ENCODE measurements at places on chromosomes 4 and X. TPM values are rescaled to one million over a fixed set of nuclear protein-coding genes. Genes with fewer than 3 reads are reported as not detected.

DNA sequence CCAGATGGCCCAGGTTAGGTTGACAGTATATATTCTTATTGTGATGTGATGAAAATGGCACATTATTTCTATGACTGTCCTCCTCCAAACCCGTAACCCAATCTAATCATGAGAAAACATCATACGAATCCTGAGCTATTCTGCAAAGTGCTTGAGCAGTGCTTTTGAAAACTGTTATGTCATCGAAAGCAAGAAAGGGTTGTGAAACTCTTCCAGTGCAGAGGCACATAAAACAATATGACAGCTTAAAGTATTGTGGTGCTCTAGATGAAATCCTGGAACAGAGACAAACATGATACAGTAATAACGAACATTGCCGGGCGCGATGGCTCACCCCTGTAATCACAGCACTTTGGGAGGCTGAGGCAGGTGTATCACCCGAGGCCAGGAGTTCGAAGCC is 1648.0 kb downstream of the STIM2 start:
- DNase-seq, result peak; percentile 7

- no peak for DNase-seq
These were observed 327.9 kb downstream of the CXXC4 start for GRCh38 chr4:104166749-104167148.

- DNase-seq, result peak; percentile 48
These were observed 19.9 kb downstream of the COPS4 start for GRCh38 chr4:83054928-83055327.

DNA sequence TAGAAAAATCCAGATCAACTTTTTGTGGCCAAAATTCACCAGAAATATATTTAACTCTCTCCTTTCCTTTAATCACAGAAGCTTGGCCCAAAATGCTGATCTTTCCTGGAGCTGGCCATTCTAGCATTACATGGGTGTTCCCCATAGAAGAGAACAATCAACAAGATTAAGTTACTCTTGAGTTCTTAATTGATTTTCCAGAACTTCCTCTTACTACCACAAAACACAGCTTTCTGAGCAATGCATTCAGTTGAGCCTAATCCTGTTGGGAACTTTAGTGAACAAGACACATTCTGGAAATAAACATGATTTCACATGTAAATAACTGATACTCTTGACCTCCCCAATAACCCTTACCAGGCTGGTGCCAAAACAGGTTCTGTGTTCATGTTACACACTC is 45.4 kb upstream of the STIM2 start:
- no peak for DNase-seq

DNA sequence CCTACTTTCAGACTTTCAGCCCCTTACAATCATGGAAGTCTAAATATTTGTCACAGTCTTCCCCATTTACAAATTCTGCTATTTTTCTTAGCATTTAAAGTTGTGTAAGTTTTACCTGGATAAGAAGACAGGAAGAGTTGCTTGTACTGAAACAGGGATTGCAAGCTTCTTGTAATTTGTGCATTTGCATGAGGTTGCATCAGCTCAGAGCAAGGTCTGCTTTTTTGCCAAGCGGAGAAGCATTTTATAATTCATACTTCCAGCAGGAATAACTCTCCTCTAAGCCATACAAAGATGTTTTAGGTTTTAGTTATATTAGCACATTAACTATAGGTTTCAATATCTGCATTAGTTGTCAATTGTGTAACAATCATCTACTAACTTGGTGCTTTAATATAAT is 922.0 kb upstream of the PABPC4L start:
- no peak for DNase-seq

DNA sequence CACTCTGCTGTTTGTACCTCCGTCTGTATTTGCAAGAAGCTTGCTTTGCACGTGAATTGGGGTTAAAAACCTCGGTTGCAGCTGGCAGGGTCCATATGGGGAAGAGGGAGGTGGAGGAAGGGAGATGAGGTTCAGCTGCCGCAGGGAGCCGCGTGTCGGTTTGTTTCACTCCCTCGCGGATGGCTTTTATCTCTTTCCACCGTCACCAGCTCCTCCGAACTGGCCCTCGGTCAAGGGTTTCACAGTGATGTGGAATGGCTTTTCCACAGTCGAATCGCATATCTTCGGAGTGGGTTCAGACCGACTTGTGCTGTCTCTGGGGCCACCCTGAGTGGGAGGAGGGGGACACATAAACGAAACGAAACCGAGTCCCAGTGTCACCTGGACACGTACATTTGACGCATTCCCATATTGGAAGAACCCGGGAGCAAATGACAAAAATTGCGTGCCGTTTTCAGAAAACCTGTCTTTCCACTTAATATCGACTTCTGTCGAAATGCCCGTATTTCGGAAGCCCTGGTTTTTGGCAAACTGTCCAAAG is 929 bp downstream of the ZBTB33 start:
- peak; percentile 65 for DNase-seq

DNA sequence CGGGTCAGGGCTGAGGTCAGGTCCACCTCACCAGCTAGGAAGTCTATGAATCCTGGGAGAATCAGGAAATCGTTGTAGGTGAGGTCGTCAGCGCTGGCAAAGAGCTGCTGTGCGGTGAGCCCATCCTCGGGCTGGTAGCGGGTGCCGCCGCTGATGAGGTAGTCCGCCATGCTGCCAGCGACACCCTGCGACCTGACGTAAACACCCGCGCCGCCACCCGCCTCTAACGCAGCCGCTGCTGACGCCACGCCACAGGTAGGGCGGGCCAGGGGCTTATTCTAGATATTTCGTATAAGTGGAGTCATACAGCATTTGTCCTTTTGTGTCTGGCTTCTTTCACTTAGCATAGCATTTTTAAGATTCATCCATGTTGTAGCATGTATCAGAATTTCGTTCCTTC is 220.2 kb upstream of the ATP6AP2 start:
- DNase-seq, result no peak

- peak; percentile 20 for DNase-seq
These were observed 115.7 kb upstream of the TEX13C start for GRCh38 chrX:125203737-125204578.

GRCh38 chr4:75718529-75718928 is 5.8 kb upstream of the USO1 start:
- no peak for DNase-seq

DNA sequence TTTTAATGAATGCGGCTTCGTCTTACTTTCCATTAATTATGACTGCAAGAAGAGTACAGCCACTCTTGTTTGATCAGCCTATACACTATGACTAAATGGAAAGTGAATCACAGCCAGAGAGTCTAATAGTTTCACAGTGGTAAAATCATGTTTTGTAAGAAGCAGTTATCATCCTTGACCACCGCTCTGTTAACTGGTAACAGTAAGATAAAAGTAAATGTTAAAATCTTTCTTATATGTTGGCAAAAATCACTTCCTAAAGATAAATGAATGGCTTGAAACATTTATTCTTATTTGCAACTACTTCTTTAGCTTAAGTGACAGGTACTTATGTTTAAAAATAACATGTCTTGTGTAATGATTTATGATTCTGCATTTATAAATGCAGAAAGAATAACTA is 13.2 kb downstream of the GALNT7 start:
- DNase-seq, result peak; percentile 80

DNA sequence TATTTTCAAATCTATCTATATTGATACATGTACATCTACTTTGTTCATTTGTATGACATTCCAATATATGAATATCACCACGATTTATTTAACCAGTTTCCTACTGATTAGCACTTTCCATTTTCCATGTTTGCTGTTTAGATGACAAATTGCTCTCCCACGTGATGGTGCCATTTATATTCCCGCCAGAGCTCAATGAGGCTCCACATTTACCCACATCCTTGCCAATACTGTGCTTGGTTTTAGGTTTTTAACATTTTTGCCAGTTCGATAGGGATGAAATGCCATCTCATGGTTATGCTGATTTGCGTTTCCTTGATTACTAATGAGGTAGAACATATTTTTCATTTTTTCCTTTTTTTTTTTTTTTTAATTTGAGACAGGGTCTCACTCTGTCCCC is 86.7 kb upstream of the TRIM2 start:
- DNase-seq, result no peak

The FBXL5 gene
- 82.7 TPM for total RNA-seq

The RNF128 gene
- total RNA-seq, result 0.54 TPM

The PLP1 gene
- 0.76 TPM for total RNA-seq
